ENCODE measurements at places on chromosomes 5 and 9.
A peak's percentile ranks its signal among the peaks of the same experiment; 100 is the strongest.

GRCh38 chr5:82356808-82357671 is 78.9 kb upstream of the RPS23 start:
- DNase-seq, result peak; percentile 45

DNA sequence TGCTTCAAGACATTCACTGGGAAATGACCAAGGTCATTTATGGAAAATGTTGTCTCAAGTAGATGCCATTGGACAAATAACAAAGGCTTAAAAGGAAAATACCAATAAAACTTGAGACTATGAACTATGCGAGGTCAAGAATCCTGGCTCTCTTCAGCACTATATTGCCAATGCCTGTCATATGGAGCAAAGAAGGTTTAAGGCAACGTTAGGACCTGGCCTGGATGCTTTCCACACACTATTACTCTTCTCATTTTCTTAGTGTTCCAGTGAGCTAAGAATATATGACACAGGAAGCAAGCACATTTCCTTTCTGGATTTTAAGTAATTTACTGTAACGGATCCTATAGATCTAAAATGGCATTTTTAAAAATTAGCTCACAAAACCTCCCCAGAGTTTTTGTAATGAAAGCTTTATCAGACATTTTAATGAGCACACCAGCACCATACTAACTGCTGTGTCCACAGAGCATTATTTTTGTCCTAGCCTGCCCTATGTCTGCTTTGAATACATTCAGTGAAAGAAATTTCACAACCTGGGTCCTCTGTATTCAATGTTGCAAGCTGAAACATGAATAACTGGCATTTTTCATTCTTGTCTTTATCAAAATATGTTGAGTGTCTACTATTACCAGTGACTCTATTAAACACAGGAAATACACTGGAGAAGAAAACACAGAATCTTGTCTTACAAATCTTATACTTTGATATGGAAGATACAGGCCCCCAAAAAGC is 315.6 kb downstream of the CETN3 start:
- no peak for DNase-seq

DNA sequence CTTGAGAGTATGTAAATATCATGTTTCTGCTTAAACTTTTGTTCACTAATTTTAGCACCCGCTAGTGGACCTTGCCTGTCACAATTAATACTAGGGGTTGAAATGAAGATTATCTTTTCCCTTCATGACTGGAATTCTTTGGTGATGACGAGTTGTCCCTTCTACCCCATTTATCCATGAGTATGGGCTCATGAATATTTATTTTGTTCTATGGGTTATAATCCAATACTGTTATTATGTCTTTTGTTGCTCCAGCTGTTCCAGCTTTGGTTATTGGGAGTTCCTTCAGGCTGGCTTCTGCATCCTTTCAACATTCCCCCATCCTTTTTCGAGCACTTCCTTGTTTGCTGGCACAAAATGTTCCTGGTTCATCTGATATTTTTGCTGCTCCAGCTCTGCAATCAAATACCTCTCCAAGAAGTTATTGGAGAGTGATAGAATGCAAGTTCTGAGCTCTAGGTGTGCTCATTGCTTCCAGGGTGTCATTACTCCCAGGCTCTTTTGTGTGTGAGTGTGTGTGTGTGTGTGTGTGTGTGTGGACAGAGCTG is 19.7 kb upstream of the ARHGEF28 start:
- DNase-seq, result no peak

DNA sequence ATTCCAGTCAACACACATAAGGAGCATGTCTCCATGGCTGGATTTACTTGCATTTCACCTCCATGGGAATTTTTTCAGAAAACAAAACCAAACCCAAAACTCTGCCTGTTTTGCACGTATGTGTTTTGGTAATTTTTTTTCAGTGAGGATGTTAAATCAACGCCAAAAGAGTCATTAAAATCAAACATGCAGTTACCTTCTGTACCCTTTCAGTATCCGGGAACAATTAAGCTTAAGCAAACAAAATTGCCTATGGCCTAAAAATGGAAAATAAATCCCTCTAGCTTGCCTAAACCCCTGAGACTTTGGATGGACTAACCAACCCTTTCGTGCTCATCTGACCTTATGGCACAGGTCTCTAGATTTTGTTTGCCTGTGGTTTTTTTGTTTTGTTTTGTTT is 209.2 kb upstream of the KLF4 start:
- DNase-seq, result no peak

DNA sequence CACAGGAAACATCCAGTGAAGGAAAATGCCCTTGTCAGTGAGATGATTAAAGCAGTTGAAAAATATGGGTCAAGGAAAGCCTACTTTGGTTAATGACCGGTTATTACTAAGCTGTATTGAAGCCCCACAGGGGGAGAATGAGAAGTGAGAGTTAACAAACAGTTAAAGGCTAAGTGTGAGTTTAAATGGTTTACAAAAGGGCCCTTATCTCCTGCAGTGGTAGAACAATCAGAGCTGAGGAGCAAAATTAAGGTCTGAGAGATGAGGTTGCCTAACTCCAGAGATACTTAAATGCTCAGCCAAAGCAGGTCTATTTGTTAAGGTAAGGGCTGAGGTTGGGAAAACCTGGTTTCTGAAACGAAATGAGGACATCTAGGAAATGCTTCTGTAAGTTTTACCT is 75.1 kb upstream of the FER start:
- DNase-seq, result no peak

GRCh38 chr5:59684388-59685190 is 208.9 kb downstream of the PDE4D start:
- DNase-seq, result no peak

DNA sequence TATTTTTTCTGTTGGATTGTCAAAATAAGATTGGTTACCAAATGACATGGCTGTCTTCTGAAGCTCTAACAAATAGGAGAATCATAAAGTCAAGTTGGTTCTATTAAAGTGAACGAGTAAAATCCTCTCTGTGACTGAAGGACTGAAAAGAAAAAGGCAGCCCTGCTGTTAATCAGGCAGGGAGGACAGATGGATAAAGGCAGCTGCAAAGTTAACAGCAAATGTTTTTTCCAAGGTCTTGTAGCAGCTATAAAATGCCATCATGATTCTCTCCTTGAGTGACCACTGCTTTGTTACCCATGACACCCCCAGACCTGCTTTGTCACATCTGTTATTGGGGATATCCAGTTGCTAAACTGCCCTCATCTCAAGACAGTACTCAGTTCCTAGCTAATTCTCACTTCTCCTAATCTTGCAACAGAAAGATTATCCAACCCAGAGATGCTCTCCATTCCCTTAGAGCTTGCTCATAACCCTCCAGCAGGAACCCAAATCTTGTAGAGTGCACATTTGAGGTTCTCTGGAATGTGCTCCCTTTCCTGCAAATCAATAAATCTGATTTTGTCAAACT is 89.7 kb upstream of the PARP8 start:
- DNase-seq, result no peak

GRCh38 chr5:164748861-164749260 is 1243.4 kb downstream of the MAT2B start:
- DNase-seq, result no peak

DNA sequence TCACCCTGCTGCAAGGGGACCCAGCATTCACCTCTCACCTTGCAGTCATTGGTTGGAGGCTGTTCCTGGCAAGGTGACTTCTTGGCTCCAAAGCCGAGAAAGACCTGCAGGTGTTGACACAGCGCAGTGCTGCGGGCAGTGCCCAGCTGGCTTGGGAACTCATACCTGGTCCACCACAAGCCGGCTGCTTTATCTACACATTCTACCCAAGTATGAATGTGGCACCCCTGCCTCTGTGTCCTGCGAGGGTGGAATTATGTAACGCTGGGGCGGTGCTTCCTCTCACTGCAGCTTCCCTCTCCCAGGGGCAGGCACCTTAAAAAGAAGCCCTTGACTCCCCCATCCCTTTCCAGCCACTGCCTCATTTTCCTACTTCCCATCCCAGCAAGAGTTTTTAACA is 2.5 kb upstream of the ZMYND19 start:
- no peak for DNase-seq

DNA sequence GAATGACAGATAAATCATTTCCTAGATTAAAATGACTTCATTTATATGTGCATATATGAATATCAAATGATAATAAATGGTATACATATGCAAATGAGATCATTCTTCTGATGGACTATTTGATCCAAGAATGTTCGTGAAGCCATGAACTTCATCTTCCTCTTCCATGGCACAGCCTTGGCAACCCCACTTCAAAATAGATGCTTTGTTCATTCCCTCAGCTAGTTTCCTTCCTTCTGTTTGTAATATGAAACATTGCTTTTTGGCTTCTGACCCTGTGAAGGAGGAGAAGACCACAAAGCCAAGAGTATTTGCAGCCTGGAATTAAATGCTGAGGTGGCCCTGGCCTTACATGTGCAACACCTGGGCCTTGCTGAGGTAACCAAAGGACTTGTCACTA is 106.8 kb upstream of the LIFR start:
- no peak for DNase-seq

- no peak for DNase-seq
Measured at GRCh38 chr5:179554981-179555380, 4.6 kb downstream of the RUFY1 start.

GRCh38 chr5:178899289-178899688 is 3.6 kb downstream of the ZFP2 start:
- DNase-seq, result no peak

GRCh38 chr5:111742177-111742994 is 14.6 kb downstream of the NREP start:
- DNase-seq, result no peak

DNA sequence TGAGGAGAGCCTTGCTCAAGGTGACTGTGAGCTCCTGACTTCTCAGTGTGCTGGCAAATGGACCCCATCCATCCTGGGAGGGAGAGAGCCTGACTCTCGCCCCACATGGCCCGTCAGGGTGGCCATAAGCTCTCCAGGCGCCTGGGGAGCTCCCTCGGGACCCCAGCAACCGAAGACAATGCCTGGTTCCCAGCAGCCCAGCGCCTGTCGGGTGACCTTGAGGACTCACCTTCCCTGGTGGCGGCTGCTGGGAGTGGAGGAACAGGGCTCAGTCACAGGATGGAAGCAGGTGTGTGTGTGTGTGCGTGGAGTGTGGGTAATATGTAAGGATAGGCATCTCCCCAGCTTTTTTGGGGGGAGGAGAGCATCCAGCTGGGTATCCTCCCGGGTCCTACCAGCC is 190.3 kb downstream of the MELK start:
- no peak for DNase-seq

GRCh38 chr5:61394078-61394704 is 62.1 kb downstream of the ZSWIM6 start:
- no peak for DNase-seq

DNA sequence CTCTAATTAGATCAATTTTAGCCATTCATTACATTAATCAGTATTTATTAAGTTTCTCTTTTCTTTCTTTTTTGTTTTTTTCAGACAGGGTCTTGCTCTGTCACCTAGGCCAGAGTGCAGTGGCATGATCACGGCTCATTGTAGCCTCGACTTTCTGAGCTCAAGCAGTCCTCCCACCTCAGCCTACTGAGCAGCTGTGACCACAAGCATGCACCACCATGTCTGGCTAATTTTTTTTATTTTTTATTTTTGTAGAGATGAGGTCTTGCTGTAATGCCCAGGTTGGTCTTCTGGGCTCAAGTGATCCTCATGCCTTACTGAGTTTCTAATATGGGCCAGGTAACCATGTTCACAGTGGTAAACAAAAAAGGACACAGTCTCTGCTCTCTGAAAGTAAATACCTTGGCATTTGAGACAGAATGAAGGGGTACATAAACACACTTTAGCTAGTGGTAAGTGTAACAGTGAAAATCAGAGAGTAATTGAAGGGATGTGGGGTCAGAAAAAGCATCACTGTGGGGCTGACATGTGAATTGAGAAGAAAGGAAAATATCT is 336.3 kb downstream of the ADGRV1 start:
- no peak for DNase-seq

GRCh38 chr9:132026932-132027585 is 52.6 kb downstream of the MED27 start:
- no peak for DNase-seq

GRCh38 chr9:82223442-82223841 is 234.9 kb downstream of the SPATA31D1 start:
- DNase-seq, result no peak

GRCh38 chr5:77308154-77308960 is 97.9 kb downstream of the PDE8B start:
- DNase-seq, result no peak

DNA sequence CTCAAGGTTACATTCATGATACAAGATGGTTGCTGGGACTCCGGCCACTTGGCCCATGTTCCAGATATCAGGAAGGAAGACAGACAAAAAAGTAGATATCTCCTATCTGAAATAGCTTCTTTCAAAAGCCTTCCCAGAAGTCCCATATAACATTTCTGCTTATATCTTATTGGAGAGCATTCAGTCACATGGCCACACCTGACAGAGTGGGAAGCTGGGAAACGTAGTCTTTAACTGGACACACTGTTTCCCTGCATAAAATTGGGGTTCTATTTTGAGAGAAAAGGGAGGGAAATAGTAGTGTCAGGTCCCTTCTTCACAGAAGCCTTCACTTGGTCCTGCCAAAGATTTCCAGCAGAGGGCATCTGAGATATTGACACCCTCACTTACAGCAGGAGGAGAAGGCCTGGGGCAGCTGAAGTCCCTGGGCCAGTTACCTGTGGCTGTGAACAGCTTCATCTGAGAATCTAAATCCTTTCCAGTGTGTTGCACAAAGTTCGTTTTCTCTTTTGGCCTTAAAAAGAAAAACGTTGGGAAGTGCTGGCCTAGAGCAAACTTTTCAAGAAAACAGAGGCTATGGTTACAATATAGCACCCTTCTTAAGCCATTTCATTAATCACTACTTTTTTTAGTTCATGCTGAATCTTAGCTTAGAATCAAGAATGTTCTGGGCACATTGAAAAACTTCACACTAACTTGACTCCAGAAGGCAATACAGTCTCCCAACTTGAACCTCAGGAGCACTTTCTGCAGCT is 33.5 kb downstream of the SPEF2 start:
- DNase-seq, result peak; percentile 28

DNA sequence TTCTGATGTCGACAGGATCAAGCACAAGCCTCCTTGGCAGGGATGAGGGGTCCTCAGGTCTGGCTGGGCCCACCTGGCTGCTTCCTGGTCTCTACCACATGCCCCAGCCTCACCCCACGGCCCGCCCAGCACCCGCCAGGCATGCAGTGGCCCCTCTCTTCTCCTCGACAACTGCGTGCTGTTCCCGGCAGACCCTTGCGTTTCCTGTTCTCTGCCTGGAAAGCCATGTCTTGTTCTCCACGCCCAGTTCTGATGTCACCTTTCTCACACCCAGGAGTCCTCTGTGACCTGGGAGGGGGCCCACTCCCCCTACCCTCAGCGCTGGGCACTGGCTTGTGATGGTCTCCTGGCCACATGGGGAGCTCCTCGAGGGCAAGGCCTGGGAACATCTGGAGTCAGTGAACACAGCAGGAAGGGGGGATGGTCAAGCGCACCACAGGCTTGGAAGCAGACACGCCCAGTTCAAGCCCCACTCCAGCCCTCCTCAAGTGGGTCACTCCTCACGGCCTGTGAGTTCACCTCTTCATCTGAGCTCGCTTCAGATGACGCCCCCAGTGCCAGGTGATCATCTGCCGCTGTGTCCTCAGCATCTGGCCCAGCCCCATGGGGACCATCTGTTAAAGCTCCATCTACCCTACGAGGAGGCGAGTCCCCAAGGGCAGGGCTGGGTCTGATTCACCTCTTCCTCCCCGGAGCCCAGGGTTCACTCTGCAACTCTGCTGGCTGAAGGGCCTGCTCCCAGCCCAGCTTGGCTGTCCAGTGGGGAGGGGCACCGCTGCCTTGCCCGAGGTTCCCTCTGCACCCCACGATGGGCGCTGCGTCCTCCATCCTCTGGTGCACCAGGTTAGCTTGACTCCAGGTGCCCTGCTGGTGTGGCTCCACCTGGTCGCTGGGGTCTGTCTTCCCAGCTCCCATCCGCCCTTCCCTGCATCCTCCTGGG is 133.2 kb upstream of the PHYKPL start:
- DNase-seq, result no peak

- no peak for DNase-seq
Measured at GRCh38 chr9:84667571-84668195, 1.8 kb upstream of the NTRK2 start.

- no peak for DNase-seq
Measured at GRCh38 chr5:129820-130219, 37.9 kb downstream of the PLEKHG4B start.

Measured in activated CD8-positive, alpha-beta memory T cell treated with anti-CD3 and anti-CD28 coated beads for 1 hour (primary cell).